ENCODE measurements at places on chromosomes 1 and 21.

- no peak for DNase-seq
Measured at GRCh38 chr1:211604548-211604947, 25.6 kb upstream of the SLC30A1 start.

DNA sequence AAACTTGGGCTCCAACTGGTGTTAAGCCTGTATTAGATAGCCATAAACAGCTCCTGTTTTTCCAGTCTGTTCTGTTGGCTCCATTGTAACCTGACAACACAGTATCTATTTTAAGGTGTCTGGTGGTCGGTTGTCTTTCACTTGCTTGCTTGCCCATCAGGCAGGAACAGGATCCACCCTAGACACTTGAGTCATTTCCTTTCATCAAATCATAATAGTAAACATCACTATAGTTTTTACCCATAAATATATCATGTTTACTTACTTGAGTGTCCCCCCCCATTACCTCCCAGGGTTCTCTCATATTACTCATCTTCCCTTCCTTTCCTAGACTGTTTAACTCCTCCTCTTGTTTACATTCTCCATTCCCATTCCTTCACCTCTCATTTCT, 2.9 kb downstream of the DDI2 start:
- DNase-seq: peak; percentile 63

DNA sequence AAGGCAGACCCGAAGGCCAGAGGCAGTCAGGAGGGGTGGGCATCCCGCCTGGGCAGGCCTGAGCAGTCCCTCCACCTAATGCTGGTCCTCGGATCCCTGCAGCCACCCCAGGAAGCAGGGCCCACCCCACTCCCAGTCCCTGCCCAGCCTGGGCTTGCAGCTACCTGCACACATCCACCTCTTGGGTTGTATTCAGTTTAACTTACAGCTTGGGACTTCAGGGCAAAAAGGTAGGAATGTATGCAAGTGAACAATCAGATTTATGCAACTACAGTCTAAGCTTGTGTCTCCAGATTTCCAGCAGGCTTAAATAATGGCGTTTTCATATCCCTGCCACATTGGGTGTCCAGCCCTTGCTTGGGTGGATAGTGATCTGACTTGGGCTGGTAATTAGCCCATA, 17.4 kb downstream of the LDLRAP1 start:
- DNase-seq: no peak

DNA sequence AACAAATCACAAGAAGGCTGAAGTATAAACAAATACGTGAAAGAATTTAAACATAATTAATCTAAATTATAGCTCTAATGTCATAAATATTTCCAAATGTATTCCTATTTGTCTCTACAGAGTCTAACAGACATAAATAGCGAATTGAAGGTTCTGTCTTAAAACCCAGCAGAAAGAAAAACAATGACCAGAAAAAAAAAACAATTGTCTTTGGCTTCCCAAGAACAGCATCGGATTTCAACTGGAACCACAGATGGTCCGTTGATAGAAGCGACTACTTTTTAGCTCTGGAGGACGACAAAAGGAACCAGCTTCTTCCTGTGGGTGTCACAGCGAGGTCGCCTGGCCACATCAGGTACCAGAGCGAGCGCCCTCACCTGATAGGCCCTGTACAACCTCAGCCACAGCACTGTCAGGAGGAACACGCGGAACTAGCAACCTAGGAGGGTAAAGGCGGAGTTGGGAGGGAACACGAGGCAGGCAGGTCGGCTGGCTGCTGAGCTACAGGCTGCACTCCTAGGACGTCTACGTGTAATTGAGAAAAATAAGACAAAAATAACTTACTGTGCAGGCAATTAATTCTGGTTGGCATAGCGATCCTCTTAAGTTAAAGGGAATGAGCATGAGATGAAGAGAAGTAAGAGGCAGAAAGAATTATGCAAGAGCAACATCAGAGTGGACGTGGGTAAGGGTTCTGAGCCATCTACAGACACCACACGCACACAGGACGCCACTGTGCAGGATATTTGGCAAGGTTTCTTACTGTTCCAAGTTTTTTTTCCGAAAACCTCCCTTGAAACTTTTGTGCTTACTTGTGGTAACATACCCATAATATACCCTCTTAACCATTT, 16.7 kb upstream of the PRDM15 start:
- peak; percentile 10 for DNase-seq

DNA sequence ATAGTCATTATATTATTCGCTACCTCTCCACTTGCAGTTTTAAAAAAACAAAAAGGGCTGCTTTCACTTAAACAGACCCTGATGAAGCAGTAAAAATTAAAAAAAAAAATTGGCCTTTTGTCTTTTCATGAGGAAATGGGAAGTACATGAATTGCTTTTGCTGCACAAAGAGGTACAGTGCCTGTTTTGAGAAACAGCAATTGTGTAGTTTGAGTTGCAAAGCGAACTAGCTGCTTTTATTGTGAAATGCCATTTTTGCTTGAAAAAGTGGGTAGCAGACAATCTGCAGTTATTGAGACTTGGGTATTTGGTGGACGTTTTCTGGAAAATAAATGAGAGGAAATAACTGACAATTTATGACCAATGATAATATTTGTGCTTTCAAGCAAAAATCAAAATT, 7.0 kb downstream of the DIP2A start:
- DNase-seq: no peak

DNA sequence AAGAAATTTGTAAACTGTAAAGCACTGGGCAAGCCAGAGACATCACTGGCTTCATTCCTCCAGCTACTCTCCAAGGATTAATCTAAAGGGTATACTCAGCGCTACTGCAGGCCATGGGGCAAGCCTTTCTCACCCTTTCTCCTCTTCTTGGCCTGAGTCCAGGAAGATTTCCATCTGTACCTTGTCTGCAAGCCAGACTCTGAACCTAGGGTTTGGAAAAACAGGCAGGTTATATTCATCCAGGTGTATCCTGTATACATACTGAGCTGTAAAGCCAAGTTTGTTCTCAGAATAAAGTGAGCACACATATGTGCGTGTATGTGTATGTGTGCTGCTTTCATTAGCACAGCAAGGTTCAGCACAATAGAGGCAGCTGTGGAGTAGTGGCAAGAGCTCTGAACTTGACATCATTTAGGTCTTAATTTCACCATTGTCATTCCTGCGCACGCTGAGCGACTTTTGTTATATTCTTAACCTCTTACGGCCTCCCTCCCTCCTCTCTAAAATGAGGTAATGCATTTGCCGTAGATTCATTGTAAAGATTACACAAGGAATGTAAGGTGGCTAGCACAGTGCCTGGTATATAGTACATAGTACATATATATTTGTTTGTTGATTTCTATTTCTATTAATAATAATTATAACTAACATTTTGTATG, 128.1 kb upstream of the JUN start:
- DNase-seq: no peak

- DNase-seq: no peak
Measured at GRCh38 chr1:246398126-246398813, 108.8 kb downstream of the SMYD3 start.

DNA sequence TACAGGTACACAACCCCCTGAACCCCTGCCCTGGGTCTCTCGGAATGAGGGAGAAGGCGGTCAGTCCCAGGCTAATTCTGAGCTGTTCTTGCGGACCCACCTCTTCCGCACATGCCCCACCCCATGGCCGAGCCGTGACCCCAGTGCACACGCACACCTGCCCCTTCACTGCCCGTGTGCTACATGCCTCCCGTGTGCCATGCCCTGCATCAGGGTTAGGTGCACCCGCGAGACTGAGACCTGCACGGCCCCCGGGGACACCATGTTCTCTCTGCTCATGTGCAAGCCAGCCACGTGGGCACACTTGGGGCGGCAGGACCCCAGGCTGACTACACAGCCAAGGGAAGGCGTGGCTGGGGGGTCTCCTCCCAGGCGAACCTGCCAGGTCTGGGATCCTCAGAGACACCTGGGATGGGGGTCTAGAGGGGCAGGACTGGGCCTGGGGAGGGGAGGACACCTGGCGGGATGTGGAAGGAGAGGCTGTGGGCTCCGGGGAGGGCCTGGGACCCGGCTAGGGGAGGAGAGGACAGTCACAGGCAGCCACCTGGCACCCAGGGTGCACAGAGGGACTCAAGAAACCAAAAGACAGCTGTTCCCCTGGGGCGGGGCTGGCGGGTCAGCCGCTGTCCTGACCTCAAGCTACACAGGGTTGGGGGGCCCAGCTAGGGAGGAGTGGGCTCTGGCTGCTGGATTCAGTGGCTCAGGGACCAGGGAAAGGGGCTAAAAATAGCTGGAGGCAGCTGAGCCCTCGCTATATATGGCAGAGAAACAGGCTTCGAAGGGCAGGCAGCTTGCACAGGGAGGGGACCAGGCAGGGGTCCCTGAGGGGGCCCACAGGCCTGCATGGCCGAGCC, 133.4 kb downstream of the CASZ1 start:
- no peak for DNase-seq

DNA sequence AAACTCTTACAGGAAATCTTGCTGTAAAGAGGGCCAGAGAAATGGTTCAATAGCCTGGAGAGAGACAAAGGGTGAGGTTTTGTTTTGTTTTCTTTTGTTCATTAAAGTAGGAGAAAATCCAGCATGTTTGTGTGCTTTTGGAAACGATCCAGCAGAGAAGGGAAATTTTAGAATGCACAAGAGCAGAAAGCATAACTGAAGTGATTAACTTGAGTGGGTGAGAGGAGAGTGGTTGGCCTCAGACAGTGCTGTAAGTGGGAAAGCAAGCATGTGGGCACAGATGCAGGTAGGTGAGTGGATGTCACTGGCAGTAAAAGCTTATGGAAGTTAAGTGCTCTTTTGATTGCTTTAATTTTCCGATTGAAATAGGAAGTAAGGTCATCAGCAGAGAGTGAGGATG, 50.2 kb downstream of the EEIG2 start:
- no peak for DNase-seq

DNA sequence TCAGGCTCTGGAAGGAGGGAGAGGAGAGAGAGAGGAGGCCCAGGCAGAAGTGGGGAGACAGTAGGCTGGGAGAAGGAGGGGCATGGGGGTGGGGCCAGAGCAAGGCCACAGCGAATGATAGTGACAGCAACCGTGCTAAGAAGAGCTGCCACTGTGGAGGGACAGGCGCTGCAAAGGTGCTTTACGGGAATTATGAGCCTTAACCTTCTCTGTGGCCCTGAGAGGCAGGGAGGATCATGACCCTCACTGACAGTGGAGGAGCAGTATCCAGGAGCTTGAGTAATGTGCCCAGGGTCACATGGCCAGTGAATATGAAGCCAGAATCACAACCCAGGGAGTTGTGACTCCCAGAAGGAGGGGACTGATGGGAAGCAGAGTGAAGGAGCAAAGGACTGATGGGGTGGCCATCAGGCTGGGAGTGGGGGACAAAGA, 53.4 kb upstream of the RPL11 start:
- no peak for DNase-seq

DNA sequence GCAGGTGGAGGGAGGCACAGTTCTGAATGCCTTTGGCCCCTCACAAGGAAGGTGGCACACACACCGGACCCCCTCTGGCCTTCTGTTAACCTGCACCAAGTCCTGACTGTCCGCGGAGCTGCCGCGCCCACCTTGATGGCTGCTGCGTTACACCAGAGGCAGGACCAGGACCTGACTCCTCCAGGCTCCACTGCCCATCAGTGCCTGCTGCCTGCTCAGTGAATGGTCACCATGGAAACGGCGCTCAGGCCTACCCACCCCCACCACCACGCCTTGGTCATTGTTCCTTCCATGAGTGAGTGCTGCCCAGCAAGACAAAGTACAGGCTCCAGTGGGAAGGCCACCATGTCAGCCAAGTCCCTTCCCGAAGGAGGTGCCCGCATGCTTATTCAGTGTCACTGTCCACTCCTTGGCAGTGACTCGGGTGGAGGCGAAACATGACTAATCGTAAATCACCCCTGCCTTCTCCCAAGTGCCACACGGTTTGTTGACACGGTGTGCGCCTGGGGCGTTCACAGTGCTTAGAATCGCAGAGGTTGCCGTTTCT, 57.3 kb downstream of the SLC37A1 start:
- DNase-seq: no peak

DNA sequence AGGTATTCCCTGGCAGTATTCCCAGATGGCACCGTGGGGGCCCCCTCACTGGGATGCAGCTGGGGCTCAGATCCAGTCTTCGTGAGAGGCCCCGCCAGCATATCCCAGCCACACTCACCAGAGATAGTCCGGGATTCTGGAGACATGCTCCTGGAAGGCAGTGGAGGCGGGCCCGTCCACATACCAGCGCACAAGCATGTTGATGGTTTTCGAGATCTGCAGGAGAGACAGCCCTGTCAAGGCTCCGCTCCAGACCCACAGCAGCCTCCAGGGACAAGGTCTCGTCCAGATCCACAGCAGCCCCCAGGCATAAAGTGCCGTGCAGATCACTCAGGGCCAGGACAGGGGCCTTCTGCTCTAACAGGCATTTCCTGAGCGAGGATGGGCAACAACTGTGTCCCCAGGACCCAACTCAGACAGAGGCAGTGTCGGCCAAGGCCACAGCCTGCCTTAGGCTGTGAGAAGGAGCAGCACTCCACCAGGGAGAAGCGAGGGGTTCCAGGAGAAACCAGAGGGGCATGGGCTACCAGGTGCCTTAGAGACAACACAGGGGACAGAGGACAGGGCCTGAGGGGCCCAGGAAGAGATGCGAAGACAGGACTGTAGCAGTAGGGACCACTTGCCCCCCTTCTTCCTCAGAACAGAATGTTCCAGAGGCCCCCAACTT, 14.8 kb downstream of the LSS start:
- no peak for DNase-seq

DNA sequence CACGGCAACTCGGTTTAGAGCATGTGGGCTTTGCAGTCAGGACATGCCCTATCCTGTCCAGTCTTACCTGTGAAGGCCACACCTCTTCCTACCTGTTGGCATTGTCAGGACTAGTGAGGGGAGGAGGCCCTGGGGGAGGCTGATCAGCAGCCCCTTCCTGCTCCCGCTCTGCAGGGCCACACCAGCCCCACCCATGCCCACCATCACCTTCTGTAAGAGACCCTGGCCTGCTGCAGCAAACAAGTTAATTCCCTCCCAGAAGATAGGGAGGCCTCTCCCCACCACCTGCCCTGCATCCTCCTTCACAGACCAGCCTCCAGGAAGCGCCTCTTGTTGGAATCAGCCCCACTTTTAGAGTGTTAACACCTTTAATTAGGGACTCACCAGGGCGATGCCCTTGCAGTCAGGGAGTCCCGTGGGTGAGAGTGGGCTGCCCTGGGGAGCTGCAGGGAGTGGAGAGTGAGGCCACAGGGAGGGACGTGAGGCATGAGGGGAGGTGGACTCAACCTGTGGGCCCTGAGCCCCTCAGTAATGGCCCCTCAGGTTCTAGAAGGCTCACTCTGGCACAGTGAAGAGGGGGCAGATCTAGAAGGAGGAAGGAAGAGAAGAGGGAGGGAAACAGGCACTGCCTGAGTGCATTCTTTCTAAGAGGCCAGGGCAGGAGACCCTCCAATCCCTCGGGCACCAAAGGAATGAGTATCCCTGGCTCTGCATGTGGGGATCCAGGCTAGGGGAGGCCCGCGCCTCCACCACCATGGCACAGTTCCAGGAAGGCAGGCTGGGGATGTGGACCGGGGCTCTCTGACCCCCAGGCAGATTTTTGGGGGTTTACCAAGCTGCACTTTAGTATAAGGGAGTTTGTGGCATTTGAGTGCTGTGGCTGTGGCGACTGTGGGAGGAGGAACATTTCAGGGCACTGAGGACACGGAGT, 8.2 kb downstream of the UMODL1 start:
- no peak for DNase-seq

DNA sequence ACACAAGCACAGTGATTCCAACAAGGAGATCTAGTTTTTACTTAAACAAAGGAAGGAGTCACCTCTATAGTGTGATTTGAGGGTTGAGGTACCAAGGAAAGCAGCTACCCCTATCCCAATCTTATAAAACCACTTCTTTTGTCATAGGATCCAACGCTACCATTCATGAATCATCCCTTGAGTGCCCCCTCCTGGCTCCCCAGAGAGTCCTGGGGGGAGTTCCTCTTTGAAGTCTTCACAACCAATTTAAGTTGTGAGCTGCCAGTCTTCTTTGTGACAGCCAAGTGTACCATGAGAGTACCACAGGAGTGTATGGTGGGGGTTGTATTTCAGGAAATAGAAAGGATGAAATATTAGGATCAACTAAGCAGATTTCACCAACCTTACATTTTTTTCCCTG, 39.1 kb upstream of the NHLH2 start:
- no peak for DNase-seq
